ENCODE measurements at places on chromosomes 4 and X. TPM values are rescaled to one million over a fixed set of nuclear protein-coding genes. Genes with fewer than 3 reads are reported as not detected.

DNA sequence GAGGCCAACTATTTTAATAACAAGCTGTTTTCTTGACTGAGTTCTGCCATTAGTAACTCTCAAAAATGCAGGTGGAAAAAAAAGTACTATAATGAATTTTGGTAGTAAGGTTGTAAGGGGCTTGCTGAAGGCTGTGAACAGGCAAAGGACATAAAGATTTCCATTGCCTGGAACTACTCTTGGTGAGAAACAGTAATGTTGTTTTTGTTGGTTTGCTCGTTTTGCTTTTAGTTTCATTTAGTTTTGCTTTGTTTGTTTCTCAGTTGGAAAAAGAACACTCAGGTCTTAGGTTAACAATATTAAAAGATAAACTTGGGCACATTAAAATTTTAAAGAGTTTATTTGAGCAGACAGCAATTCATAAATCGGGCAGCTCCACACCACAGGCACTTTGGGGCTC is 824.5 kb upstream of the HTR2C start:
- no peak for DNase-seq

- DNase-seq, result no peak
These were observed 158.8 kb downstream of the ADGRA3 start for GRCh38 chr4:22356987-22357596.

- DNase-seq, result no peak
These were observed 12.7 kb downstream of the PRIMPOL start for GRCh38 chr4:184662236-184662635.

DNA sequence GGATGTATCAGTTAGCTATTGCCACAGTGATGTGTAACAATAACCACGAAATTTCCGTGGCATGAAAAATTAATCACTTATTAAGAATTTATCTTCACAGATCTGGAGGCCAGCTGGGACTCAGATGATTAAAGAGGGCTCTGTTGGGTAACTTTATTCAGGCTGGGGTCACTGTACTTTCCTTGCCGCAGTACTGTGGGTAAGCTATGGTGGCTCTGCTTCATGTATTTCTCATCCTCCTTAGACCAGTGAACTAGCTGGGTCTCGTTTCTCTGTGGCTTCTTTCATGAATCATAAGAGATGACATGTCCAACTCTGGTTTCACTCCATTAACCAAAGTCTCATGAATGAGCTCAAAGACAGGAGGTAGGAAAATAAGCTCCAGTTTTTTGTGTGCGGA is 13.5 kb downstream of the TEX13B start:
- DNase-seq, result no peak

DNA sequence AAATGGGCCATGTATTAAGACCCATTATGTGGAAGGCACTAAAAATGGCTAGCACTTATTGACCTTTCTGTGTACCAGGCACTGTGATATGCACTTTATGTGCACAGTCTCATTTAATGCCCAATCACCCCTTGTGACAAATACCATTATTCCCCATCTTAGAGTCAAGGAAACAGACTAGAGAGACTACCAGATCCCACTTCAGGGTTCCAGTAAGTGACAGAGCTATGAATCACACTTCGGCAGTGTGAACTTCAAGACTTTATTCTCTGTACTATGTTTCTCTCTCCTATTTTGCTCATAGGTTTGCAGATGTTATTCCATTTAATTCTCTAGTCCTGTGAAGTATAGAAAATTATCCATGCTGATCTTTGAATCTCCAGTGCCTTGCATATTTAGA is 107.0 kb downstream of the NFKB1 start:
- DNase-seq, result no peak

The AVPR2 gene
- 3.8 TPM for total RNA-seq

All from left cardiac atrium (tissue), 4 donors.